Liver (tissue), 10 donors: ENCODE measurements at places on chromosomes 2 and 18. TPM values are rescaled to one million over a fixed set of nuclear protein-coding genes. Genes with fewer than 3 reads are reported as not detected.

- no peak for DNase-seq
These were observed 15.1 kb downstream of the AAK1 start for GRCh38 chr2:69628325-69629021.

- no peak for DNase-seq
These were observed 111.6 kb upstream of the CYP1B1 start for GRCh38 chr2:38187541-38188011.

The RGPD3 gene
- 0.14 TPM for total RNA-seq

GRCh38 chr2:50529600-50530218 is 502.2 kb downstream of the NRXN1 start:
- no peak for DNase-seq

GRCh38 chr2:240879105-240879504 is 10.5 kb downstream of the AGXT start:
- DNase-seq: no peak

GRCh38 chr2:54665436-54665856 is 58.0 kb upstream of the EML6 start:
- DNase-seq: no peak

The CCDC85A gene
- 0.17 TPM for total RNA-seq

The CELF4 gene
- total RNA-seq: 0.28 TPM

DNA sequence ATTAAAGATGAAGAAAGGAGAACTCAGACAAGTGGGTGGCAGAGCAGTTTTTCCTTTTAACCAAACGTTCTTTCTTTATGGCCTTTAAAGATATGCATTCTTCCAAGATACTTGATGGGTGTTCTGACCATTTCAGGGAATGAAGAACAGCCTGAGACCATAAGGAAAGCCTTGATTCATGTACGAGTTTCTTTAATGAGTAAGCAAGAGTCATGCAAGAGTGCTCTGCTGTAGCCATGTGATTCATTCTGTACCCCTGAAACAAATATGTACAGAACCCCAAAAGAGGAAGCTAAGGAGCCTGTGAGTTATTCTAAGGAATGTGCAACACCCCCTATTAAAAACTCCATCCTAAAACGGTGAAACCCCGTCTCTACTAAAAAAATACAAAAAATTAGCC is 372.8 kb downstream of the MTX2 start:
- no peak for DNase-seq

- no peak for DNase-seq
These were observed 123.3 kb upstream of the NYAP2 start for GRCh38 chr2:225276207-225276606.

The GREB1L gene
- 3.7 TPM for total RNA-seq

DNA sequence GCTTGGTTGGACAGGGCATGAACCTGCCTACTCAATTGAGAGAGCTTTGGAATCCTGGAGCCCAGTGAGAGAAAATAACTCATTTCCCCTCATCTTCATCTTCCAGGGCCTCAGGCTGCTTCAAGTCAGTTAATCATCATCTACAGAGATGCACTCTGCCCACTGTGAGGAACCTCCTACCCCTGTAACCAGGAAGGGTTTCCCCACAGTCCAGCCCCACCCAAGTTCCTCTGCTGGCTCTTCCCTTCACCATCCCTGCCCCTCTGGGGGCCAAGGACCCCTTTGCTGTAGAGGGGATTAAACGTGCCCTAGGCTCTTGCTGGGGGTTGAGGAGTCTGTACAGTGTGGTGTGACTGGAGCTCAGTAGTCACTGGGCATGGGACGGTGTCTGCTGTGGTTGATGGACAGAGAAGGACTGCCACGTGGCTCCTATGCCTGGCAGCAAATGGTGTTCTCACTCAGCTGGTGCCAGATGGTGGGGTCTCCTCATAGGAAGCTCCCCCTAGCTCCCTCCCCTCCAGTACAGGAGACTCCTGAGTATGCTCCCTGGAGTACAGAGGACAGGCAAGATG is 29.5 kb upstream of the LGALSL start:
- DNase-seq: no peak

GRCh38 chr18:10310626-10311025 is 143.8 kb upstream of the APCDD1 start:
- no peak for DNase-seq

DNA sequence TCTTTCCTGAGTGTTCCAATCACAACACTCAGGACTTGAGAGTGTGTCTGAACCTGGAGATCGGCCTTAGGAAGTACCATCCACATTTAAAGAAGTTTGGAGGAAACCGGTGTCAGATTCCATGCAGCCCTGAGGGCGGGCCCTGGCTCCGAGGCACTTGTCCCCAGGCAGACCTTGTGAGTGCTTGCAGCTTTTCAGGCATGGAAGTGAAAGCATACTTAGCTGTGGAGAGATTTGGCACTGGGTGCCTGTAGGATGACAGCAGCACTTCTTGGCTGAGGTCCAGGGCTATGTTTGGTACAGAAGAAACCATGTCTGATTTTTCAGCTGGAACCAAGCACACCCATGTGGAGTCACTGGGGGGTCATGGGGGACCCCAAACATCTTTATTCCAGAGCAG is 230.8 kb downstream of the SEPTIN10 start:
- DNase-seq: no peak

The FBXO48 gene
- total RNA-seq: 0.75 TPM

GRCh38 chr2:85504778-85505261 is 34.1 kb upstream of the MAT2A start:
- no peak for DNase-seq

DNA sequence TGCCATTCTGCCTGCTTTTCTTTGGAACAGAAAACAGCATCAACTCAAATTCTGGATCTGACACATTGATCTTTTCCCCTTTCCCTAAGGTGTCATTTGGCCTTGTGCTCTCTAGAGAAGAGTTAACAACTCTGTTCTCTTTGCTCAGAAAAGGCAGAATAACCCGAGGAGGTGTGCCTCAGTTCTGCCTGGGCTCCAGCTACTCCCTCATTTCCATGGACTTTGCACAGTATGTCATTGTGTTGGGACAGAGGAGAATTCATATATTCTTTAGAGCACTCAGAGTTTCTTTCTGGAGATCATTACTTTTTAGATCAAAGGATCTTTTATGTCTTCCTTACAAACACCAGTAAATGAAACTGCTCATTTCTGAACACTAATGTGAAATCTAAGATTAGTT is 249.1 kb downstream of the PHLPP1 start:
- no peak for DNase-seq

GRCh38 chr2:2046497-2046896 is 284.6 kb downstream of the MYT1L start:
- DNase-seq: no peak

GRCh38 chr2:20414806-20415205 is 32.1 kb upstream of the RHOB start:
- DNase-seq: peak; percentile 27

DNA sequence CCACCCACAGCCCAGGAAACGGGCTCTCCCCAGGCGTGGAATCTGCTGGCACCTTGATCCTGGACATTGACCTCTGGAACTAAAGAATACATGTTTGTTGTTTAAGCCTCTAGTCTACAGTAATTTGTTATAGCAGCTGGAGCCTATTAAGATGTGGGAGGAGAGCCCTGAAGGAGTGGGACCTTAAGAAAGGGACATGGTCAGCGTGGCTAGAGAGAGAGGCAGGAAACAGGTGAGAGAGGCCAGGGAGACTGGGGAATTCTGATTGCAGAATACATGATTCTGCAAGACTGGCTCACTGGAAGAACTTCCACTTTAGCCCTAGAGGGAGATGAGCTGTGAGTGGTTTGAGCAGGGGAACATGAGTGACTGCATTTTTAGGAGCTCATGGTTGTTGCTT is 83.2 kb downstream of the CD8B2 start:
- no peak for DNase-seq

GRCh38 chr2:229572507-229573271 is 141.7 kb downstream of the DNER start:
- DNase-seq: no peak

- no peak for DNase-seq
These were observed 106.7 kb downstream of the METTL8 start for GRCh38 chr2:171327043-171327496.

The TXNDC2 gene
- total RNA-seq: under 0.01 TPM

DNA sequence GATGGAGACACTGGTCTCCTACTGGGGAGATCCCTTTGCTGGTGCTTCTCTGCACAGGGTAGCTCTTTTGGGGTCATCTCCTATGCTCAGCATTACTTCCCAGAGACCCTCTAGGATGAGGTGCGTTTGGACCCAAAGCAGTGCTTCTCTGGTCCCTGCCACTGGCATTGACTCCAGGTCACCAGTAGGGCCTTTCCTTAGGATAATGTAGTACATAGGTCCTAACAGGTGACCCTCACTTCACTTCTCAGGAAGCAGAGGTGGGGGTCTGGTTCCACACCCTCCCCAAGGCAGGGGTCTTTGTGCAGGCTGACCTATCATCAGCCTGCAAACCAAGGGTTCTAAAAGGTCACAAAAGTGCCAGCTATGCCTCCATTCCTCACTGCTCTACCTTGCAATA is 145.8 kb upstream of the HS6ST1 start:
- no peak for DNase-seq

The UPP2 gene
- 0.51 TPM for total RNA-seq

GRCh38 chr2:118010473-118010872 is 3.4 kb downstream of the CCDC93 start:
- no peak for DNase-seq

- DNase-seq: no peak
These were observed 184.5 kb downstream of the INO80D start for GRCh38 chr2:205901491-205901890.

- peak; percentile 42 for DNase-seq
These were observed 42.1 kb upstream of the GALR1 start for GRCh38 chr18:77207540-77207939.

DNA sequence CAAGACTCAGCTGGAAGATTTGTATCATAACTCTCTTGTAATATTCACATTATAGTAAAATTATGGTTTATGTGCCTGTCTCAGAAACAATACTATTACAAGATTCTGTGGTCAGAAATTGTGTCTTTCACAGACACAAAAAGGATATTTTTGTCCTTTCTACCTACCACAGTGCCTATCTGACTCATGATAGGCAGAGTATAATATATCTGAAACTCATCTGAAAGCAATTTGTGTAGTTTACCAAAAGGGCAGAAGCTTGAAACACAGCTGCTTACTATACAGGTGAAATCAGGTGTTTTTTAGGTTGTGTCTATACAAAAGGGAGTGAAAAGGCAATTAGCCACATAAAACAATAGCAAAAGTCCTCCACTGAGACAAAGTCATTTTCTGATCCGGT is 10.9 kb downstream of the TMEM200C start:
- no peak for DNase-seq

The SULT1C2 gene
- total RNA-seq: 8.9 TPM

- no peak for DNase-seq
These were observed 17.7 kb downstream of the INO80C start for GRCh38 chr18:35479911-35480586.

DNA sequence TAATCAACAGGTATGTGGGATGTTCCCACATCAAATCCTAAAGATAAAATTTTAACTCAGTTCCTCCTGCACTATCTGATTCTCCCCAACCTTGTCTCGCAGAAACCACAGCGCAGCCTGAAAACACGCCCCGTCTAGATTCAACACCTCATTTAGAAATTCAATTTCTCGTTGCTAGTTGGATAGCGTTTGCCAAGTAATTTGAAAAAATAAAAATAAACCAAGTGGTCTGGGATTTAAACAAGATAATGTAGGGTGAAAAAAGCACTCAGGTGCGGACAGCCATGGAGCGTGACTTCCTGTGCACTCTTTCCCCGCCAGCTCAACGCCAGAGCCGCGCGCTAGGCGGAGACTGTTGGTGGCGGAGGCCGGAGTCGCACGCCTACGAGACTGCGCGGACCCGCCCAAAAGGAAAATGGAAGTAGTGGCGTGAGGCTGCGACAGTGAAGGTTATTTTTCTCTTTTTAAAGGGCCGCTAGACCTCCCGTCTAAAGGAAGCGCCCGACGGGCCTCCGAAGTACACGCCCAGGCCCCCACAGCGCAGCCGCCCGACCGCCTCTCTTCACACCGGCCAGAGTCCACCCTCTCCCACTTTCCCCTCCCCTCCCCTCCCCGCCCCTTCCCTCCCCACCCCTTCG is 615 bp upstream of the CCNT2 start:
- no peak for DNase-seq

The PAX8 gene
- 0.17 TPM for total RNA-seq

DNA sequence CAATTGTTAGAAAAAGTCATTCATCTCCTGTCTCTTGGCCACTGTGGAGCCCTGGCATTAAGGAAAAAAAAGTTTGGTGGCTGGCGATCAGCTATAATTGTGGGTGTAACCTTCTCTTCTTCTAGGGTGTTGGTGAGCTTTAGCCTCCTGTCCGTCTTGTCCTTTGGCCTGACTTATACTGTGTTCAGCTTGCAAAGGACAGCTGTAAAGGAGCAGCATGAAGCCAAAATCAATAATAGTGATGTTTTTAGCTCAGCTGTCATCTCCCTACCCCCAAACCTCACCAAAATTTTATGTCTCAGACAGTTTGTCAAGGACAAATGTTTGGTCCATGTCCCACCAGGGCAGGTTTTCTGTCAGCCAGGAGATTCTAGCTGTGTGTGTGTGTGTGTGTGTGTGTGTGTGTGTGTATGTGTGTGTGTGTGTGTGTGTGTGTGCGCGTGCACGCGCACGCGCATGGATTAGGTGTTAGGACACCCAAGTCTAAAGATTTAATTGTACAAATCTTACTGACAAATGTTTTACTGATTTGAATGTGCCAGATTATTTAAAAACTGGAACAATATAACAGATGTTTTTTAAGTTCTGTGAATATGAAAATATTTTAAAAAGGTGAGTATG is 109.2 kb downstream of the PTPRM start:
- no peak for DNase-seq

The GKN1 gene
- total RNA-seq: not detected

DNA sequence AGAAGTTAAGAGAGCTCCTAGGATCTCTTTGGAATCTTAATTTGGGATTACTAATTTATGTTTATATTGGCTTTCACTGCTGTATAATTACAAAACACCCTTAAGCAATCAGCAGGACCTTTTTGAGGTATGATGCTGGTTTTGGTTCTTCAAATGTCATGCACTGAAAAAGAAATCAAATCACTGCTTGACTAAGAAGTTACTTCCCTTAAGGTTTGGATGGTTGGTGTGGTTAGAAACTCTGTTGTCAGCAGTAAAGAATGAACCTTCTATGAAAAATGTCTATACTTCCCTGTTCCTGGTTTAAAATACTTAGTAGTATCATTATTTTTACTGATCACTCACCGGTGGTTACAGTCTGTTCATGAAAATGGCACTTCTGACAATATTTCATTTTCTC is 5.5 kb downstream of the COLEC12 start:
- DNase-seq: no peak
